ENCODE measurements at places on chromosomes 2 and 18.

GRCh38 chr18:79513381-79514081 lies 117.8 kb downstream of the NFATC1 start:
- DNase-seq = no peak

DNA sequence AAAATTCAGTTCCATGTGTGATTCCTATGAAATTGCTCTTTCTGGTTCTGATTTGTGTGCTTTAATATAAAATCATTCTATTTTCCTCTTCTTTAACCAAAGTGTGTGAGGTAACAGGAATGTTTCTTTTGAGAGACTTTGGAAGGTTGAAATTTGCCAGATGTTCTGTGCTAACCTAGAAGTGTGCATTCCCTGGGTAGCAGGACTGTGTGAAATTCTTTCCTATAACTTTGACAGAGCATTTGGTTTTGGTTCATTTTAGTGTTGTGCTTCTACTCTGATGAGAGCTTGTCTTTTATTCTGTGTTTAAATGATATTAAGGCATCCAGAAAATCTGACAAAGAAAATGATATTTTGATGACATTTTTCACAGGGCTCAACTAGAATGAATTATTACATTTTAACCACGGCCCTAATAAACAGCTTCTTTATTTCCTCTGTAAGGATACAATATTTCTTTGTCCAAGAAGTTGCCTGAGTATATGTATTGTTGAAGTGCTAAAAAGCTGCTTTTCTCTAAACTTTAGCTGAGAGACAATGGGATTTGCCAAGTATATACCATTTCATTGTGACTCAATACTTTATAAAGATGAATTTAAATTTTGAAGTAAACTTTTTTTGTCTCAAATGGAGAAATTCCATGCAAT lies 34.7 kb upstream of the DLX1 start:
- DNase-seq = no peak

GRCh38 chr18:79642626-79643025 lies 37.0 kb upstream of the CTDP1 start:
- DNase-seq = no peak

DNA sequence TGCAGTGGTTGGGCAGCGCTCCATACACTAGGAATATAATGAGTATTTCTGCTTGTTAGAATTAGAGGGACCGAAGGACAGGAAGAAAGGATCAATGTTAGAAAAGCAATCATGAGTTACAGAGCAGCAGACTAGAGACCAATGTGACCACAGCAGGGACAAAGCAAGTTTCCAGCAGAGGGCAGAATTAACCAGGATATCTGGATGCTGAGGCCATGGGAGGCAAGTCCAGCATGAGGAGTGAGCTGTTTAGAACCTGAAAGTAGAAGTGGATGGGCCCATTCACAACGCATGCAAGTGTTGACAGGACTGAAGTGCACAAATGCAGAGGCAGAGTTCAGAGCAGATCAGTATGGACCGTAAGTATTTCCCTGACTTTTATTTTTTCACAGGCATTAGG lies 910.4 kb upstream of the GYPC start:
- no peak for DNase-seq

DNA sequence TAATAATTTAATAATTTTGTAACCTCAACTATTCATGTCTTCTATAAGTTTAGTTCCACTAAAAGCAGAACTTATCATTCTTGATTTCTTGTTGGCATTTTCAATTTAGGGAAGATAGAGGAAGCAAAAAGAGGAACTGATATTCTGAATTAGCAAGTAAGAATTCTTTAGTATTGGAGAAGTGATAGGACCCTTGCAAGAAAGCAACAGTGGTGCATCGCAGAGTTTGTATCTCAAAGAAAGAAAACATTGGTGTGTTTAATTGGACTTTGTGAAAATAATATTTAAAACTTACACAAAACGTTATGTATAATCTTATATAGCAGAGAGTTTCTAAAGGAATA lies 36.5 kb upstream of the TNFRSF11A start:
- DNase-seq = no peak

GRCh38 chr2:161580426-161580825 lies 43.8 kb upstream of the SLC4A10 start:
- DNase-seq = no peak

Data from stimulated activated CD8-positive, alpha-beta memory T cell treated with anti-CD3 and anti-CD28 coated beads, Interleukin-12 subunit alpha, Interleukin-12 subunit beta, amount 100 ng/mL, for 4 hours (primary cell).